ENCODE measurements at places on chromosomes 3 and 15. TPM values are rescaled to one million over a fixed set of nuclear protein-coding genes. Genes with fewer than 3 reads are reported as not detected.

LMOD3 gene
- total RNA-seq = not detected

NR2E3 gene
- total RNA-seq = not detected

SMCO1 gene
- not detected for total RNA-seq

CPNE9 gene
- 0.17 TPM for total RNA-seq

DNA sequence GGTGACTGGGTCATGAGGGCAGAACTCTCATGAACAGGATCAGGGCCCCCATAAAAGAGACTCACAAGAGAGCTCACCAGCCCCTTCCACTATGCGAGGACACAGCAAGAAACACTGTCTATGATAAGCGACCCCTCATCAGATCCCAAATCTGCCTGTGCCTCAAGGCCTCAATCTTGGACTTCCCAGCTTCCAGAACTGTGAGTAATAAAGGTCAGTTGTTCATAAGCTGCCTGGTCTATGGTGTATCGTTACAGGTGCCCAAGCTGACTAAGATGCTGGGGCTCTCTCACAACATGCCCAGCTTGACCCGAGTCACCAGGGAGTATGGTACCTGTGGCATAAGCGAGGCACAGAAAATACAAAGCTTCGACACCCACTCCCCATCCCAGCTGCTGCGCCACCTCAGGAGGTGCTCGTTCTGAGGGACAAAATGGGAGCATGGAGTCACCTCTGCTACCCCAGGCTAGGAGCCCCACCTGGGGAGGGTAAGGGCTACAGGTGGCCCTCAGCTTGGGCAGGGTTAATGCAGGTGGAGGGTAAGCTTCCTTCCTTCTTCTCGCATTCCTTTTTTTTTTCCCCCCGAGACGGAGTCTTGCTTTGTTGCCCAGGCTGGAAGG lies 234.1 kb downstream of the ADAMTS17 start:
- H3K27ac ChIP-seq = no peak overlapping the region
- H3K27me3 ChIP-seq = no peaks in the 10 kb centered on the region
- DNase-seq = no peak

DNA sequence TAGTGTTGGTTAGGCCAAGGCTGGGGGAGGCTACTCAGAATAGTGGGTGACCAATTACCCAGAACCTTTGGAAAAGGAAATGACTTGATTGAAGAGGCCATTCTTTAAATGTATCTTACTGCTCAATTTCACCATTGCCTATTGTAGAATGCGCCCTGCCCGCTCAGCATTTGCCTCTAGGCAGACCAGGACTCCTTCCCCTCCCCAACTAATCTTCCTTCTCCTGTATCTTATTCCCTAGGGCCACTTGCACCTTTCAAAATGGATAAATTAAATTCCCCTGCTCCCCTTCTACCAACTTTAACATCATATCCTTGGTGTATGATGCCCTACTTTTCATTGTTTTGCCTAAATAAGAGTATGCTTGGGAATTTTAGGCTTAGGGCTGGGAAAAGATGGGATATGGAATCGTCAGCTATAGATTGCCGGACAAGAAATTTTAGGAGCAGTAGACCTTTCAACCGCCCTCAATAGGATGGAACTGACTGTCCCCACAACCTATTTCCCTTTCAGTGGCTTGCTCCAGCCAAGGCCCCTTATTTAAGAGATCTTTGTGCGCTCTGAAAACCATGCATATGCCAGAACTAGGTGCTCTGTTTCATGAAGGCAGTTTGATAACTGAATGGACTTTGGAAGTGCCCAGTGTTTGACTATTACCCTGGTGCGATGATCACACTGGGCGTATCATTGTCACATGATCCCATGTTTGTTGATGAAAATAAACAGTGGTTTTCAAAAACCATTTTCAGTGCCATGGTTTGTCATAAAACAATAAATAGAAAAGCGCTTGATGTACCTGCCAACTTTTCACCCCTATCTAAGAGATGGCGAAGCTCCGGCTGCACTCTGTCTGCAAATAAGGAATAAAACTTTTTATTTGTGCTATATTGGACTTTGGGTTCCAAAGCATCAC lies 74.3 kb upstream of the TSEN2 start:
- no peak overlapping the region for H3K4me3 ChIP-seq
- no peak for DNase-seq
- H3K36me3 ChIP-seq = no peaks in the 10 kb centered on the region

GRCh38 chr15:57167821-57168395 lies 208.4 kb upstream of the CGNL1 start:
- no peak for DNase-seq
- H3K27me3 ChIP-seq = no peaks in the 10 kb centered on the region
- H3K27ac ChIP-seq = no peak overlapping the region
- H3K4me1 ChIP-seq = peaks cover 4% of the 10 kb centered on the region

GRCh38 chr15:101441696-101442095 lies 47.8 kb downstream of the PCSK6 start:
- peak; percentile 68 for DNase-seq
- H3K27ac ChIP-seq = no peak overlapping the region
- H3K4me3 ChIP-seq = peak overlapping the region; percentile 20
- peaks cover 10% of the 10 kb centered on the region for H3K4me1 ChIP-seq

Measured in activated CD4-positive, alpha-beta T cell treated with anti-CD3 and anti-CD28 coated beads, Interleukin-2, amount 10 ng/mL, durations not matched to agents 24 days and 14 days (primary cell).